ENCODE measurements at places on chromosomes 16 and 17.

DNA sequence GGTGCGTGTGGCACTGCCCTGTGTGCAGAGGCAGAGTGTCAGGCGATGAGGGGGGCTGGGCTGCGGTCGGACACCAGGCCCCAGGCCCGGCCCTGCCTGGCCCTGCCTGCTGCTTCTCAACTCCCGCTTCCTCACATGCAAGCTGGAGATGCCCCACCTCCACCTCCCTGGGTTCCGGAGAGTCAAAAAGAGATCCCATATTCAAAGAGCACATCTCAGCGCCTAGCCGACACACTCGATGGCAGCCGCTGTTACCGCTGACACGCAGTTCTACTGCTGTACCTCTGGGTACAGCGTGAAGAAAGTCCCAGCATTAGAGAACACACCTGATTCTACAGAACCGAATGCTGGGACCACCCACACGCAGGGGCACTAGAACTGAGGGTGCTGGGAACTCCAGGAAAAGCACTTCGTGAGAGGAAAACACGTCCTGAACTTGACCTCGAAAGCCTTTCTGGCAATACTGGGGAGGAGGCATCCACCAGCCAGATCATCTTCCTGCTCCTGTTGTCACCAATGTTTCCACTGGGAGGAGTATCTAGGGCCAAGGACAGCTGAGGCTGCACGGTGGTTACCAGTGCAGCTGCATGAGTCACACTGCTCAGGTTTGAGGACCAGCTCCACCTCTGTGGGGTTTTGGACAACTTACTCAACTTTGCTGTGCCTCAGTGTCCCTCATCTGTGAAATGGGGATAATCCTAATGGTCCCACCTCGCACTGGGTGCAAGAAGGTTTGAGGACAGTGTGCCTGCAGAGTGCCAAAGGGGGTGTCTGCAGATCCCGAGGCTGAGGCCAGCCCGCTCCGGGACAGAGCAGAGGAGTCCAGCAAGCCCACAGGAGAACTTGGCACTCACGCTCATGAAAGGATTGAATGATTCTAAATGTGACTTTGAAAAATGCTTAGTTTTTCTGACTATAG, 100.4 kb upstream of the DNAH17 start:
- H3K4me3 ChIP-seq: no peak overlapping the region
- peaks cover 74% of the 10 kb centered on the region for H3K36me3 ChIP-seq
- no peaks in the 10 kb centered on the region for H3K27me3 ChIP-seq
- DNase-seq: no peak
- no peak overlapping the region for H3K27ac ChIP-seq

DNA sequence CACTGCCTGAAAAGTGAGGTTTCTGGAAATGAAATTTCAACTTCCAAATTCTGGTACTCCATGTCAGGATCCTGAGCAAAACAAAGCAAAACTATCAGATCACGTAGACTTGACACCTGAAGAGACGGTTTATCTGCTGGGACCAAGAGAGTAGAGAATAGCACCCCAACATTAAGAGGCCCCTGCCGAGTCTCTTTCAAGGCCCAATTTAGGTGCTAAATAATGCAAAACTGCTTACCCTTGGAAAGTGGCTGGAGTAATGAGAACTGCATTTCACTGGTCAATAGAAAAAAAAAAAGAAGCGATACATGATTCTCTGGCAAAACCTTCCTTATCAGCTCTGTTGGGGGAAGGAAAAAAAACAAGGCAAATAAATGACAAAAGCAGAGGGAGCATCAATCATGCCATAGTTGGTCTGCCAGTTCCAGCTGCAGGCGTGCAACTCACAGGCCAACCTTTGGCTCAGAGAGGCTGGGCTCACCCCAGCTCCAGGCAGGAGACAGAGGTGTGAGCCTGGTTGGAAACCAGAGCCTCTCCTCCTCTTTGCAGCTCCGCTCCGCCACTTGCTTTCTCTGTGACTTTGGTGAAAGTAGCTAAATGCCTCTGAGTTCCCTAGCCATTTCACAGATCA, 595.2 kb downstream of the TOX3 start:
- H3K36me3 ChIP-seq: no peaks in the 10 kb centered on the region
- no peaks in the 10 kb centered on the region for H3K27me3 ChIP-seq
- DNase-seq: no peak
- no peak overlapping the region for H3K4me3 ChIP-seq
- H3K27ac ChIP-seq: no peak overlapping the region
- no peaks in the 10 kb centered on the region for H3K4me1 ChIP-seq

- H3K4me3 ChIP-seq: peak overlapping the region; percentile 59
- H3K27ac ChIP-seq: no peak overlapping the region
- peaks cover 18% of the 10 kb centered on the region for H3K4me1 ChIP-seq
- no peaks in the 10 kb centered on the region for H3K27me3 ChIP-seq
These were observed 664 bp upstream of the NKD1 start for GRCh38 chr16:50547340-50548124.

GRCh38 chr17:36999471-36999870, 50.7 kb downstream of the AATF start:
- peaks cover 30% of the 10 kb centered on the region for H3K36me3 ChIP-seq
- DNase-seq: no peak
- H3K4me1 ChIP-seq: no peaks in the 10 kb centered on the region

- H3K36me3 ChIP-seq: no peaks in the 10 kb centered on the region
- H3K4me3 ChIP-seq: no peak overlapping the region
- H3K27me3 ChIP-seq: no peaks in the 10 kb centered on the region
- no peaks in the 10 kb centered on the region for H3K4me1 ChIP-seq
- DNase-seq: no peak
These were observed 443.0 kb downstream of the WWOX start for GRCh38 chr16:78542419-78542818.

DNA sequence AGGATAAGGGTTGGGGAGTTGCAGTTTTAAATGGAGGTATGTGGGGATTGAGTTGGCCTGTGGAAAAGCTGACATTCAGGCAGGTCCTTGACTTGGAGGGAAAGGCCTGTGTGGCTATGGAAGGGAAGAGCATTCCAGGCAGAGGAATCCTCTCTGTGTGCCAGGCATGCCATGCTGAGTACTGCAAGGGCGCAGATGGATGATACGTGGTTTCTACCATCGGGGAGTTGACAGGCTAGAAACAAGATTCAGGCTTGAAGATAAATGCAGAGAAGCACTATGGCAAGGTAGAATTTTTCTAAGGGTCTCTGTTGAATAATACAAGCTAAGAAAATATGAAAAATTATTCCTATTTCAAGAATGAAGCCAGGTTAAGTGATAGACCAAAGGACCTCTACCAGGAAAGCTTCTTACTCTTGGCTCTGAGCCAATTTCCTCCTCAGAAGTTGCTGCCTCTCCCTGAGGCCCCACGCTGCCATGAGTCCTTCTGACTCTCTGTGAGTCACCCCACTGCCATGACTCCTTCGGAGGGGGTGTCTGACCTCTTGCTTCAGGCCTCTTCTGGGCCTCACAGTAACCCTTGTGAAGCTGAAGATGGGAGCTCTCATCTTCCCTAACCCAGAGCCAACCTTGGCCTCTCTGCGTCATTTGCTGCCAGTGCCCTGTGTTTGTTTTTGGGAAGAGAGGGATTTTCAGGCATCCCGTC, 75.8 kb downstream of the WNT3 start:
- no peak overlapping the region for H3K4me3 ChIP-seq
- peak overlapping the region; percentile 17 for H3K27ac ChIP-seq
- H3K4me1 ChIP-seq: no peaks in the 10 kb centered on the region
- no peaks in the 10 kb centered on the region for H3K36me3 ChIP-seq
- no peak for DNase-seq

GRCh38 chr17:83171661-83172060, 92.3 kb downstream of the METRNL start:
- no peak overlapping the region for H3K4me3 ChIP-seq

Measured in right atrium auricular region (tissue), 2 donors.